ENCODE measurements at places on chromosomes 2 and 18.

DNA sequence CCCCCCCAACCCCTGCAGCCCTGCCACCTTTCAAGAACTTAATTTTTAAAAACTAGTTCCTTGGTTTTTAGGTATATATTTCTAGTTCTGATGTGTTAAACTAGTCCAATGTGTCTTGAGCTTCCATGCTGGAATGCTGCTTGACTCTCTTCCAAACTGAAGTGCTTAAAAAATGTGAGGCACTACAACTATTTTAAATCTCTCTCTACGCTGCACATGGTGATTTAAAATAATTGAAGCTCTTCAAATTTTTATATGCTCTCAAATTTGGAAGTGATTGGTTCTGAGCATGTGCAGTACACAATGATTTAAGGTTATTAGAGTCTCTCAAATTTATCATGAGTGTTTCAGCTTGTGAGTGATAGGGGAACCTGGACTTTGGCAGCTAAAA is 192.6 kb upstream of the ZEB2 start:
- no peak for DNase-seq

DNA sequence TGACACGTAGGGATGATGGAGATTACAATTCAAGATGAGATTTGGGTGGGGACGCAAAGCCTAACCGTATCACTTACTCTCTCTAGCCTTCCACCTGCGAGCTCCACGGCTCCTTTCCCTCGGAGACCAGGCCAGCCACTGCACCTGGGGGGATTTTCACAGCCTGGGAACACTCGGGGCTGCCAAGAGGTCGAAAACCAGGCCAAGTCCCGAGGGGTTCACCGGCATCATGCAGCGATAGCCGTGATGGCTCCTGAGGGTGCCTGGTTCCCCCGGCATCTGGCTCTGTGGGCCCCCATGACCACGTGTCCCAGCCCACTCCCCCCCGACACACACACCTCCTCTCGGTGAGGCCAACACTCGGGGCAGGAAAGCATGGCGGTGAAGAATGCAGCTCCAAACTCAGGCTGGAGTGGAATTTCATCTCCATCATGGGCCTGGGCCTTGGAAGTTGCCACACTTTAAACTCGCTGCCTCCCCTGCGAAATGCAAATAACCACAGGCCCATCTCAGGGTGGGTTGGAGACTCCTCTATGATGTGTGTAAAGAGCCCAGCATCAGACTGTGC is 32.6 kb downstream of the ADCY3 start:
- no peak for DNase-seq

DNA sequence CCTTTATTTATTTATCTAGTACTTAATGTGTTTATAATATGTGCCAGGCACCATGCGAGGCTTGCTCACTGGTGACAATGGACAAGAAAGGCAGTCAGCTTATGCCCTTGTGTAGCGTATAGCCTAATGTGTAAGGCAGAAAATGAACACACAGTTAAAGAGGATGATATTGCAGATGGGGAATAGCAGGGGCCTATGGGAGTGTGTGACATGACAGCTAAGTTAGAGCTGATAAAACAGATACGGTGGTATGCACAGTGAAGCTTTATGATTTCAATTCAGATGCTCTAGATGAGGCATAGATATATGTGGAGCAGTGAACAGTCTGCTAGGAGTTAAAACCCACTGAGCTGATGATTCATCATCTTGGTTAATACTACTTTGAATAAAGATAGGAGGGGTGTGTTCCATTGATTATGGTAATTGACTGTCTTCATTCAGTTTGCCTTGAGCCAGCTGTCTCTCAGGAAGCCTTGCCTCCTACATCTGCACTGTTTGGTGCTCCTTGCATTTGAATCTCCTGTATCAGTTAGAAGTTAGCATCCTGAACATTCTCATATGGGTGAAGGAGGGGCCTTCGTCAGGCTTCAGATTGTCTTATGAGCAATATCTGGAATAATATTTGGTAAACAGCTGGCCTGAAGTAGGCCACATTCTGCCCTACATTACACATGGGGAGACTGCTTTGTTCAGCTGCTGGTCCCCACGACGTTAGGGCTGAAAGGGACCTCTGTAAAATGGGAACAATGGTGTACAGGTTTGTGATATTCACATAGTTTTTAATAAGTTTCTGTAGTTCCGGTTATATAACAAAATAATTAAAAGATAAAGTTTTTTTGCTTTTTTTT is 13.2 kb downstream of the MAP4K4 start:
- no peak for DNase-seq

DNA sequence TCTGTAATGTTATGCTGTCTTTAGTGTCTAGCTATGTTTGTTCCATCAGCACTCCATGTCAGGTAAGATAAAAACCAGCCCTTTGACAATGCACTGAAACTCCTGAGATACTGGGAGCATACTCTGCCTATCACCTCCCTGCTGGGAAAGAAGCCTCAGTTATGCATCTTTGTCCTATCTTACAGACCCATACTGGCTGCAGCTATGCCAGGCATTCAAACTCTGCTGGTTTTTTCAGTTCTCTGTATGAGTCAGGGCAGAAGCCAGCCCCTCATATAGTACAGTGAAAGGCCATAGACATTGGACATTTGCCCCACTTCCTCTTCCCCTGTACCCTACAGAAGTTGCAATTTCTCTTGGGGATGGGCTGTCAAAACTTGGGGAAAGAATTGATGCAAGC is 181.1 kb upstream of the RGPD4 start:
- DNase-seq, result no peak
